MCF 10A (cell line): ENCODE measurements at places on chromosomes 6 and 20. TPM values are rescaled to one million over a fixed set of nuclear protein-coding genes. Genes with fewer than 3 reads are reported as not detected.

PPP1R16B gene
- not detected in 2 replicates for total RNA-seq

GRCh38 chr6:111842891-111843290, 30.4 kb downstream of the FYN start:
- DNase-seq = no peak

RSPH4A gene
- not detected in 2 replicates for total RNA-seq

DNA sequence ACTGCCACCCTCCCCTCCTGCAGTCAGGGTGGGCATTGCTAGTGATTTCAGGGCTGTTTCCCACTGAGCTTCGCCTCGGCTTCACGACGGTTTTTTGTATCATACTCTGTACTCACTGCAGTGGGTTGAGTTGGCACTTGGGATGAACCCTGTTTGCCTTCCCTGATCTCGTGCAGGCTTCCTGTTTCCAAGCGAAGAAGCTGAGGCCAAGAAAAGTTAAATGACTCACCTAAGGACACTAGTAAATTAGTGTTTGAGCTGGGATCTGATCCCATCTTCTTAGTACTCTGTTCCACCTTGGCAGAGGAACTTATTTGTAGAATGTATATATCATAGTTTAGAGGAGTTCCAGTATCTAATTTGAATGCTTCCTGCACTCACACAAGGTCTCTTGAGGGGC, 50.3 kb upstream of the VSTM2L start:
- DNase-seq = no peak

DNA sequence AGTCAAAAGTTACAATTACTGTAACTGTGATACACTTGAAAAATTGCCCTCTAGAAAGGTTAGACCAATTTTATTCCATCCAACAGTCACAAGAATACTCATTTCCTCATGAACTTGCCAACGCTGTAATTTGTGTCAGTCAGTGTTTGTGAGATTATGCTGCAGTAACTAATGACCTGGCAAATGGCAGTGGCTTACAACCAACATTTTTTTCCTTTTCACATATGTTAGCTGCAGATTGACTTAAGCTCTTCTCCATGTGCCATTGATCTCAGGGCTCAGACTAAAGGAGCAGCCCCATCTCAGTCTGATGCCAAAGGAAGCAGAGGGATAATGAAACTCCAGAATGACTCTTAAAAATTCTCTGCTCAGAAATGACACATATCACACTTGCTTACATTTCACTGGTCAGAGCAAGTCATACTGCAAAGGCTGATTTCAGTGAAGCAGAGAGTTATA, 92.3 kb upstream of the ELOVL5 start:
- DNase-seq = no peak

DNA sequence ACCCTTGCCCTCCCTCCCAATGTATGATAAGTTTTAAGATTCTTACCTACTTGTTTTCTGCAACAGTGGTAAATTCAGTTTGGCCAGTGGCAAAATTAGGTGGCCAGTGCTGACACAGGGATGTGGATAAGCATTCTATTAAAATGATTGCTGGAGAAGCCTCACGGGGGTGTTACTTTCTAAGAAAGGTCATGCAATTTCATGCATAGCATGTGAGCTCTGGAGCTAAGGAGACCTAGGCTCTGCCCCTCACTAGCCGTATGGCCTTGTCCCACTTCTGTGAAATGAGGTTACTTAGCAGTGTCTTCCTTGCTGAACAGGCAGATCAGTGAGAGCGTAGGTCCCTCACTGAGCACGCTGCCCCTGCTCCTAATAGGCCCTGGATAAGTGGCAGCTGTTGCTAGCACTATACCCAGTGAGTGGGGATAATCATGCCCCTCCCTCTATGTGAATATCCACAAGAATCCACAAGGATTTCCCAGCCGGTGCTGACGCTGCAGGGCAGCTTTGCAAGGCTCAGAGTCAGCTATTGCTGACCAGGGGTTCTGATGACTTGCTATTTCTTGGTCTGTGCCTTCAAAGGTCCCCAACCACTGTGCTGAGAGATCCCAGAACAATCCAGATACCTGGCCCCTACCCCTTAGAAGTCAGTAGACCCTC, 86.5 kb upstream of the MRPS10 start:
- no peak for DNase-seq

HLA-DQB1 gene
- total RNA-seq = not detected in 2 replicates

ASIP gene
- total RNA-seq = not detected in 2 replicates

OTOR gene
- total RNA-seq = not detected in 2 replicates

SLC26A8 gene
- total RNA-seq = not detected in 2 replicates

DNA sequence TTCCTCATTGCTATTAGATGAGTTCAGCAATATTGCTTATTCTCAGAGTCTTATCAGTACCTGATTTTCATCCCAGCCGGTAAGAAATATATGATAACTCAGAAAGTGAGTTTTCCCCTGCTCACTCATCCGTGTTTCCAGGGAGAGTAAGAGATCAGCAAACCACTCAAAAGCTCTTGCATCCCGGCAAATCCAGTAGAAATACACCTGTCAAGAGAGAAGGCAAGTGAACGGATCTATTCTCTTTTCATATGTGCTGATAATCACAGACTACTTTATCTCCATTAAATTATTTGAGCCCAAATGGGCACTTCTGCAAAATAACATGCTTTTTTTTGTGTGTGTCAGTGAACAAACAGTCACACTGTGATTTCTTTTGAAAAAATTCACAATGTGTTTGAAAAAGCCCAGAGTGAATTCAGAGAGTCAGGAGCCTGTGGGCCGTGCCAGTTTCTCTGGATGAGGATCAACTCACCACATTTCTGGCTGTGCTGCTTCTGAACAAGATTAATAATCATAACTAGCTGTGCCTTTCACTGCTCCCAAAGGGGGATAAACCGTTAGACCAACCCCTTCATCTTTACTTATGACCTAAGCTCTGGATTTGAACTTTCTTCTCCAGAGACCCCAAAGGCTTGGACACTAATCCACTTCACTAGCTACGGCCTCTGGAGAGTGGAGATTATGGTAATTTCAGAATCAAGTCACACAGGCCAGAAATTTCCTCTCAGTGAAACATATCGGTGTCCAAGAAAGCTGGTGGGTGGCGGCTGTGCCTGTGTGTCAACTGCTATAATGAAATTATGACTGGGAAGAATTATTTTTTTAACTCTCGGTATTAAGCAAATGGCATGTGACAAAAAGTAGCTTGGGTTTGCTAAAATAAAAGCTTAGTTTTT, 44.2 kb downstream of the NOX3 start:
- no peak for DNase-seq

- DNase-seq = no peak
Observed at GRCh38 chr6:159249752-159250151, 80.6 kb downstream of the FNDC1 start.

SIRPB1 gene
- 1.4 and 2.4 TPM in 2 replicates for total RNA-seq

DNA sequence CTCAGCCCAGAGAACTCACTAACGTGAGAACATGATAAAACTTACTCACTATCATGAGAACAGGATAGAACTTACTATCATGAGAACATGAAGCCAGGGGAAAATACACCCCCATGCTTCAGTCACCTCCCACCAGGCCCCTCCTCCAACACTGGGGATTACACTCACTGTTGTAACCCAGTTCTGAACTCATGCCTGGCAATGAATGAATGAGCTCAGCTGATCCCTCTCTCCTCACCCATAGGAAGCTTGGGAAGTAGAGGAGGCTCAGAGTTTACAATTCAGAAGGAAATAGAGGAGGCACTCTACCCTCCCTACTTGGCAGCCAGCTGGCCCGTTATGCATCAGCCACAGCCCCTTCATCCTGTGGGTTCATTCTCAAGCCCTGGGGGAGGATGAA, 102.5 kb downstream of the EYA2 start:
- DNase-seq = no peak

DNA sequence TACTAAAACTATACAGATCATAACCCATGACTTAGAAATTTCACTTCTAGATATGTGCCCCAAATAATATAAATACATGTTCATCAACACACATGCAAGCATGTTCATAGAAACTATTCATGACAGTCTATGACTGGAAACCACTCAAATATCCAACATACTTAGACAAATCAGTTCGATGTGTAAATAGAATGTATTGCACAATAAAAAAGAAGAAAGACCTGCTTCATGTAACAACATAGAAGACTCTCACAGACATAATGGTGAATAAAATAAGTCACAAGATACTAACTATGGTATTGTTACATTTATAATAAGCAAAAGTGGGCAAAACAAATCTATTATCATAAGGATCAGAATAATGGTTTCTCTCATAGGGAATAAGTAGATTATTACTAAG, 163.5 kb upstream of the THBS2 start:
- no peak for DNase-seq

DNA sequence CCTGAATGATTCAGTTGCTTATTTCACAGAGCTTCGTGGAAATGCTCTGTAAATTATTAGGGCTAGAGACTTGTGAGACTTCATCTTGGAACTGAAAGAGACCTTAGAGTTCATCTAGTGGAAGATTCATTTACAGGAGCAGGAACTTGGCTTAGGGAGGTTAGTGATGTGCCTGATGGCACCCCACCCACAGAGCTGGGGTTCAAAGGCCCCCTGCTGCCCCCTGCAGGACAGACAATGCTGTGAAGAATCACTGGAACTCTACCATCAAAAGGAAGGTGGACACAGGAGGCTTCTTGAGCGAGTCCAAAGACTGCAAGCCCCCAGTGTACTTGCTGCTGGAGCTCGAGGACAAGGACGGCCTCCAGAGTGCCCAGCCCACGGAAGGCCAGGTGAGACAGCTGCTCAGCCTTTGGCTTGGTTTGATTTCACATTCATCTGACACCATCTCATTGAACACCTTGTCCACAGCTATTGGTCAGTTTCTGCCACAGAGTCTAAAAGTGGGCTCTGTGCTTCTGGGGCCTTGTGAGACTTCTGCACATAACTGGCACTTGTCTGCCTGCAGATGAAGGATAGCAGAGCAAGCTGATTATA, 25.1 kb downstream of the MYBL2 start:
- DNase-seq = peak; percentile 65

SLC17A2 gene
- total RNA-seq = not detected in 2 replicates

- no peak for DNase-seq
Observed at GRCh38 chr20:42435230-42435629, 754.5 kb downstream of the PTPRT start.

DNA sequence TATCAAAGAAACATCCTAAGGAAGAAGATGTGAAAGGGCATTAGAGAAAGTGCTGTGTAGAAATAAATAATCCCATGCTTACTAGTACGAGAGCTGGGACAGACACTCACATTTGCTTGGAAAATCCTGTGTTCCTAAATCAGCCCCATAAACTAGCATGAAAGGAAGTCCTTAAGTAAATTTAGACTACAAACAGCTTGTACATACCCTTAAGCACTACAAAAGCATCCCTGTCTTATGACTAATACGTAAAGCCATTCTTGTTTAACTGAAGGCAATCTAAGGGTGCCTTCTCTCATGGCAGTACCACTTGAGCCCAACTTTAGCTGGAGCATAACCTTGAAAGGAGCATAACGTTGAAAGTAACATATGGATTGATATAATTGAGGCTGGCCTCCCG, 15.4 kb upstream of the FOXQ1 start:
- no peak for DNase-seq

DNA sequence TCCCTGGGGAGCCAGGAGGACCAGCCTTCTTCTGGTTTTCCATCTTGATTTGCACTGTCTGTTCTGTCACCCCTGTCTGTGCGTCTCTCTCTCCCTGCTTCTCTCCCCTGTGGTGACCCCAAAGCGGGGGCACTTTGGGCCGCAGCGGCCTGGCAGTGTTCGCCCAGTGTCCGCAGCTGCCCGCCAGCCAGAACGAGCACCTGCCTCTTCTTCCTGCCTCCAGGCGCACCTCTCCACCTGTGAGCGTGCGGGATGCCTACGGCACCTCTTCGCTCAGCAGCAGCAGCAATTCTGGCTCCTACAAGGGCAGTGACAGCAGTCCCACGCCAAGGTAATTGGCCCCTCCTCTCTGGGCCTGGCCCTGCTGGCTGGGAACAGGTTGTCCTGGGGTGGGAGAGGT, 30.8 kb downstream of the SNPH start:
- DNase-seq = no peak

DNA sequence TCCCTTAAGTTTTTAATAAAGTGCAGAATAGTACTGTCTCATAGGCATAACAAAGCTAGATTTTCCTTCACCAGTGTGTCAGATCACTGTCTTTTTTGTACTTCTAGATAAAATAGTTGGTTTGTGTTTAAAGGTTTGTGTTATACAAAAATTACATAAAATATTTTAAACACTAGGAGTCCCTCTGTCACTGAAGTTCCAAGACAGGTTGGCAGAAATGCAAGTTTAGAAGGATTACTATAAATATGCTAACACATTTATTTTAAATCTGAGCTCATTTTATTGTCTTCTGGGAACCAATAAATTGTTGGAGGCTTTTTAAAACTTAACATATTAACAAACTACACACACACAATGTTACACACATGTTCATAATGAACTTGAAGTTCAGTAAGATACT, 30.8 kb upstream of the RUNX2 start:
- DNase-seq = no peak

DNA sequence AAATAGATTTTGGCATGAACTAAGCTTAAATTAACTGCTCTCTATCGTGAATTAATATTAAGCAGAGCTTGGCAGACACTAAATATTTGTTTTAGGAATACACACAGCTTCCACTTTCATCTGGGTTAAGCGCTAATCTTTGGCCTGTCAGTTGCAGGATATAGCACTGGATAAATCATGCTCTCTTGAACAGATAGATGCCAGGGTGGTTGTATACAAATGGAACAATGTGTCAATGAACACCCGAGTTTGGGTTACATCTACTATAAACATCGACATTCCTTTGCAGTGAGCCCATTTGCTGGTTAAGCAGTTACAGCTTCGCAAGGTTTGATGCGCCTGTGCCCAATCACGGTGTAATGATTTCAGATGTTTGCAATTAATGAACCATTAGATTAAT, 338.2 kb upstream of the ZFP64 start:
- no peak for DNase-seq

GRCh38 chr20:13101706-13102105, 92.9 kb downstream of the SPTLC3 start:
- DNase-seq = no peak

DNA sequence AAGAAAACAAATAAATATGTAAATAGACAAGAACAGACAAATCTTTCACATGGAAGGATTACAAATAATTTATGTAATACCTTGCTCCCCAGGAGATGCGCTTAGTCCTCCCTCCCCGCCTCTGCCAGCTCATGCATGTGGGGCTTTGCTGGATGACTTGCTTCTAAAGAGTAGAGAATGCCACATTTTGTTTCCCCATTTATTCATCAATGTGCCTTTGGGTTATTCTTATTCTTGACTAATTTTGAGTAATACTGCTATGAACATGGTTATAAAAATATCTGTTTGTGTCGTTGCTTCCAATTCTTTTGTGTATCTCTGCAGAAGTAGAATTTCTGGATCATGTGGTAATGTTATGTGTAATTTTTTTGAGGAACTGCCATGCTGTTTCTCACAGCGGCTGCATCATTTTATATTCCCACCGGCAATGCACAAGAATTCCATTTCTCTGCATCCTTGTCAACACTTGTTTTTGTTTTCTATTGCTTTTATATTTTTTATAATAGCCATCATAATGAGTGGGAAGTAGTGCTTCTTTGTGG, 23.8 kb upstream of the DUSP22 start:
- no peak for DNase-seq

DNA sequence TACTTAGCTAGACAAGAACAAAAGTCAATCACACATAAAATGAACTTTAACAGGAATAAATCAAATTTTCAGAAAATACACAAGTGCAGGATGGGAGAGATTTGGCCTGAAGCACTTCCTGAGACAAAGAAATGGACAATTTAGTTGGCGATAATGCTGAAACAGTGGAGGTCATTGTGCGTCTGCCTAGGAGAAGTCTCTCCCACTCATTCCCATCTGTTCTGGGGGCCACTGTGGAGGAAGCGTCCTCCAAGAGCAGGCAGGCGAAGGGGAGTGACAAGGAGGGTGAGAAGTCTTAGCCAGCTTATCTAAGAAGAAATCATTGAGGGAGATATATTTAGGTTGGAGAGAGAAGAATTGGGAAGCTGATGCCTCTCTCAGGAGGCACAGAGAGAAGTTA, 10.2 kb upstream of the TMEM242 start:
- DNase-seq = no peak

MOG gene
- not detected in 2 replicates for total RNA-seq
